ENCODE measurements at places on chromosomes 7 and 10.

GRCh38 chr7:47720141-47720906 is 138.4 kb upstream of the TNS3 start:
- no peak for DNase-seq

- DNase-seq: no peak
Measured at GRCh38 chr7:81068-81925, 111.1 kb upstream of the FAM20C start.

GRCh38 chr10:17785276-17785930 is 23.7 kb upstream of the MRC1 start:
- no peak for DNase-seq

GRCh38 chr10:23459308-23459939 is 20.5 kb downstream of the OTUD1 start:
- DNase-seq: no peak

DNA sequence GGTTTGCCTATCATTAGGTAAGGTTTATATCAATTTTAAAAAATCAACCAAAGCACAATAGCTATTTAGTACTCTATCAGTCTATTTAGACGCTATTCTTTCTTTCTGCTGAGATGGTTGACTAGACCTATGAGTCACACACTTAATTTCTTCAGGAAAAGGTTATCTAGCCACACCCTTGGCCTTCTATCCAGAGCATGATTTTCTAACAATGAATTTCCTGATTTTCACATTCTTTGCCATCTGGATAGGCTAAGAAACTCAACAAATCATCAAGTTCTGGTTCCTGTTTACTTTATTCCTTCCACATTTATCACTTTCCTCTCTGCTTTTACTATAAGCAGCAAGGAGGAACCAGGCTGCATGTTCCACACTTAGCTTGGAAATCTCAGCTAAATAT is 8.1 kb downstream of the PRPS1L1 start:
- DNase-seq: no peak

DNA sequence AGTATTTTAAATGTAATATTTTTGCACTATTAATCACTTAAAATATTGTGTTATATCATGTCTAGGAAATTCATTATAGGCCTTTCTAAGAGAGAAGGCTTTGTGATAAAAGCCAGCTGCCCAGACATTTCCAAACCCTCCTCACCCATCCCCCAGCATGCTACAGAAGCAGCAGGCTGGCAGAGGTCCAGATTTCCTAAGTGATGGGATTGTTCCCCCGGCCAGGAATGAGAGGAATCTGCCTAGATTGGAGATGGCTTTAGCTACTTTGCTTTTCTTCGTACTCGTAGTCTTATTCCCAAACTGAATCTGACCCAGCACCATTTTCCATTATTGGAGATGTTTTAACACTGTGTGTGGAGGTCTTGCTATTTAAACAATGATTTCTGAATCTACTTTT is 29.4 kb downstream of the CDK14 start:
- DNase-seq: no peak

DNA sequence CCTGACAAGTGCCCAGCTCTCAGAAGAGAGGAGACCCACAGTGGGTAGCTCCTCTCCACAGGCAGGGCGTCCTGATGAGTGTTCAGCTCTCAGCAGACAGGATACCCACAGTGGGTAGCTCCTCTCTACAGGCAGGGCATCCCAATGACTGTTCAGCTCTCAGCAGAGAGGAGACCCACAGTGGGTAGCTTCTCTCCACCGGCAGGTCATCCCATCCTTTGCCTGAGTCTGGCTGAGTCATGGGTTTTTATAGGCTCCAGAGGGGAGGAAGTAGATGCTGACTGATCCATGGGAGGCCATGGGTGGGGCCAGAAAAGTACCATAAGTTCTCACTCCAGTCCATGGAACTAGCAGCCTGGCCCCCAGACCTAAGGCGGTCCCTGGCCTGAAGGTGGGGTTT is 18.5 kb downstream of the CFAP70 start:
- no peak for DNase-seq

GRCh38 chr10:114520453-114520852 is 116.2 kb upstream of the AFAP1L2 start:
- no peak for DNase-seq

DNA sequence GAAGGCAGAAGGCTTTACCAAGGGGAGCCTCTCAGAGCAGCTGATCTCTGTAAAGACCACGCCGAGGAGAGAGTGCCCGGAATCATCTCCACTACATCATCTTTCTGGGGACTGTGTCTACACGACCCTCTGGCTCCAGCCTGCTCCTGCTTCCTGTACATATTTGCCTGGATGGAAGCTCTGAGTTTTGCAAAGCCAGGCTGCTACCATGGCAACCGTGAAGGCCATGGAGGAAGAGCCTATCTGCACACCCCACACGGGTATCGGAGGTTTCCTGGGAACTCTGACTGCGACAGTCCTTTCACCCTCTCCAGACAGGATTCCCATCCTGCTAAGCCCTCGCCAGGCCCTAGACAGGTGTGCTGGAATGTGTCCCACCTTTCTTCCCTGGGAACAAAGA is 83.4 kb upstream of the TNRC18 start:
- no peak for DNase-seq

Data from activated CD8-positive, alpha-beta memory T cell treated with anti-CD3 and anti-CD28 coated beads for 4 hours (primary cell).